ENCODE measurements at places on chromosomes 11 and 22. TPM values are rescaled to one million over a fixed set of nuclear protein-coding genes. Genes with fewer than 3 reads are reported as not detected.

The AMBRA1 gene
- polyA plus RNA-seq = 12.2 TPM

DNA sequence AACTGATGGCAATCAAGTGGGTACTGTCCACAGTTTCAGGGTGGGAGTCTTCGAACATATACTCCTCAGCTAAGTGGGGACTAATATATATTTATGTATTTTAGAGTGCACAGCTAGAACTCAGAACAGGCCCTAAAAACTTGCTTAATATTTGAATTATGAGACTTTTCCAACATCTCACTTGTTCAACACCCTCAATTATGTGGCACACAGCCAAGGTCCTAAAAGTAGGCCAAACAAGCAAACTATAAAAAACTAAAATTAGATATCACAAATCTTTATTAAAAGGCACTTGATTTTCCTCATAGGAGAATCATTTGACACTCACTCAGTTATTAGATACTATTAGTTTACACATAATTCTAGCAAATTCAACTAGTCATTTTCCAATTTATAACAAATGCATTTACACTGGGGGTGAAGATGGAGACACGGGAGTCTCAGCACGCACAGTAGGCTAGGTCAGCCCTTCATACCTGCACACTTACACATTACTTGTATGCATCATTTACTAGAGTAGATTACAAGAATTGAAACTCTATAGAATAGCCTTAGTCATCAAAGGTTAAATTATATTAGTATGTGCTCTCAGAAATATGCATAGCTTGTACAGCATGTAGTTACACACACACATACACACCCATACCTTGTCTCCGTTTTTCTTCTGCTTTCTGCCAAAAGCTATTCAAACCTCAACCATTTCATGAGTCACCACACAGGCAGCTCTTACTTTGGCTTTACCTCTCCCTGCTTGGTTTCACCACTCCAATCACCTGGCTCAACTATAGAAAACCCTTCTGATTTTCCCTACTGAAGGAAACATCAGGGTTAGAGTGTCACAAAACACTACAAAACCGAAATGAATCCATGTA is 171.5 kb downstream of the SBF2 start:
- no peak for DNase-seq

The LMO1 gene
- polyA plus RNA-seq = not detected

- no peak for DNase-seq
Observed at GRCh38 chr11:57560146-57560545, 7.3 kb downstream of the UBE2L6 start.

The MISFA gene
- 1.3 TPM for polyA plus RNA-seq

DNA sequence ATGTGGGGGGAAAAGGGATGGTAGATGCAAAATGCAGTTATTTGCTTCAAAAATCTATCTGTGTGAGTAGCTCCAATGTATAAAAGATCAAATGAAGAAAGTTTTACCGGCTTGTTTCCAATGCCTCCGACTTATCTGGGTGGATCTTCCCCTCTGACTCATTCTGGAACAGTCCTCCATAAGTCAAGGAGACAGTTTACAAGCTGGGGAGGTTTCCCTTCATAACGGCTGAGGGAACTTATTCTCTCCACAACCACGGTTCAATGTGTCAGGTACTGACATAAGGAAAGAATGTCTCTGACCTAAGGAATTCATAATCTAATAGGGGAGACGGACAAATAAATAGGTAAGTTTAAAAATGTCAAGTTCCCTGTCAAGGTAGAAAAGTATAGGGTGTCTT is 49.7 kb upstream of the BIRC3 start:
- no peak for DNase-seq

The PANX3 gene
- polyA plus RNA-seq = not detected

The TMEM86A gene
- 0.47 TPM for polyA plus RNA-seq

GRCh38 chr11:69108030-69108429 is 47.7 kb upstream of the SMIM38 start:
- no peak for DNase-seq
